ENCODE measurements at places on chromosomes 6 and 20. TPM values are rescaled to one million over a fixed set of nuclear protein-coding genes. Genes with fewer than 3 reads are reported as not detected.

The POPDC3 gene
- total RNA-seq = 31.2 TPM

The MACROD2 gene
- 0.90 TPM for total RNA-seq

The LY6G6C gene
- total RNA-seq = not detected

The WFDC12 gene
- not detected for total RNA-seq

The HTR1B gene
- total RNA-seq = 0.07 TPM

The ARMH2 gene
- not detected for total RNA-seq
